GM12891 (cell line): ENCODE measurements at places on chromosomes 5 and 9.

- no peak for DNase-seq
Observed at GRCh38 chr9:92989561-92989960, 42.2 kb downstream of the FGD3 start.

DNA sequence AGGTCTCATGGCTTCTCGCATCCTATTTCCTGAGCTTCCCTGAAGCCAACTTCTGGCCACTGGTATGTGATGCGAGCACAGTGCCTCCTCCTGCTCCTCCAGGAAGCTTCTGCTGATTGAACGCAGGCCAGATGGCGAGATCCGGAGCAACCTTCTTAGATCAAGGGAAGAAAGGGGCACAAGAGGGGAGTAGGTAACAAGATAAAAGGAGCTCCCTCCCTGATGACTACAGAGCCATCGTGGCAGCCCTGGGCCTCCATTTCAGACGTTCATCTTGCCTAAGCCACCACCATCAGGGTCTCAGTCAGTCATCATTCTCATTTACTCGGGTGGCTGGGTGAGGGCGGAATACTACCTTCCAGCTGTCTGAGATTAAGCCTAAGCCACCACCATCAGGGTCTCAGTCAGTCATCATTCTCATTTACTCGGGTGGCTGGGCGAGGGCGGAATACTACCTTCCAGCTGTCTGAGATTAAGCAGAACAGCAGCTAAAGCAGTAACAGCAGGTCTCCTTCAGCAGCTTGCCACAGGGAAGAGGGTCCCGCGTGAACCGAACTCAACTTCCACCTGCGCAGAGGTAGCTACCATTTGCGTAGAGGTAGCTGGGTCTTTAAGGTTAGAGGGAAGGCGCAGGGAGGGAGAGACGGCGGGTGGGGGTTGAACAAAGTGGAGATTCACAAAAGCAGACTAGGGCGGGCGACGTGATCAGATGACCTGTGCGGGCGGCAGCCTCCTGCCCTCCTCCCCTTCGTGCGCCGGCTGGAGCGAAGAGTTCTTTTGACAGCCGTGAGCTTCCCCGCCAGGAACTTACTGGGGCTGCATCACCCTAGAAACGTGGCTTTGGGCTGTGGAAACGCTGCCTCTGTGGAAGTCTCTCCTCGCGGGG is 27.9 kb upstream of the MGAT1 start:
- DNase-seq, result no peak

DNA sequence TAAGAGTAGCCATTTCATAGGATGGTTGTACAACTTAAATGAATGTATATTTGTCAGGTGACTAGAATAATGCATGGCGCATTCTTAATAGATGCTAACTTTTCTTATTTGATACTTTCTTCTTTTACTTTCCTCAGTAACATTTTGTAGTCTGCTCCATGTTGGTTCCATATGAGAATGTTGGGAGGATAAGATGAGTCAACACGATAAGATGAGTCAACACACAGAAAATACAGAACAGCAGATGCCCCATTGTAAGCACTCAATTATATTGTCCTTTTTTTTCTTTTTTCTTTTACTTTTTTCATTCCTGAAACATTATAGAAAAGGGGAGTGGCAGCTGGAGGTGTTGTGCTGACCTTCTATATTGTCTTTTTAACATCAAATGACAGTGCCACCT is 92.3 kb upstream of the SPATA31C2 start:
- no peak for DNase-seq

- no peak for DNase-seq
Observed at GRCh38 chr5:178649580-178649979, 22.7 kb upstream of the CLK4 start.

DNA sequence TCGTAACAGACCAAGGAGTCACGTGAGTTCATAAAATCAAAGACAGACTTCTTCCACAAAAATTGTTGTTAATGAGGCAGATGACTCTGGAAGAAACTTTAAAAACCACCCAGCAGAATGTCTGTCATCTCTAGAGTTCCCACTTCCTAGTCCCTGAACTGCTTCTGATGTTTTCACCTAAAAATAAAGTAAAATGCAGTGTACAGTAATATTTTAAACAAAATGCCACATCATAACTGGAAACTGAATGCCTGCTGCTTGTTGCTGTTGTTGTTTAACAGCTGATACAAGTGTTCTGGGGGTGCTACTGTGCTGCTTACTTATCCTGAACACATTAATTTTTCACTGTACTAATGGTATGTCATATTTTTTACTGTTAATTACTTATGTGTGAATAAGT is 577.2 kb downstream of the MTRR start:
- no peak for DNase-seq

DNA sequence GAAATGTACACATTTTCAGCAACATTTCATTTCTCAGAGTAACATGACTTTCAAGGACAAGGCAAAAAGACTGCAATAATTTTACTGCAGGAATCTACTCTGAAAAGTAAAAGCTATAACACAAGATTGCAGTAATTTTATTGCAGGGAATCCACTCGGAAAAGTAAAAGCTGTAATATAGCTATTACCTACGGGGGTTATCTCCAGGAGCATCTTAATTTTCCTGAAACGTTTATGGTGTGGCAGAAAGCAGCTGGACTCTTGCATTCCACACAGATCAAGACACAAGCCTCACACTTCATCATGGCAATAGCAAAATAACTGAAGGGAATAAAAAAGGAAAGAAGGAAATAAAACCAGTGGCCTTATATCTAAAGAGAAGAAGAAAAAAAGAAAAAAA is 171.2 kb downstream of the TSSK1B start:
- no peak for DNase-seq

DNA sequence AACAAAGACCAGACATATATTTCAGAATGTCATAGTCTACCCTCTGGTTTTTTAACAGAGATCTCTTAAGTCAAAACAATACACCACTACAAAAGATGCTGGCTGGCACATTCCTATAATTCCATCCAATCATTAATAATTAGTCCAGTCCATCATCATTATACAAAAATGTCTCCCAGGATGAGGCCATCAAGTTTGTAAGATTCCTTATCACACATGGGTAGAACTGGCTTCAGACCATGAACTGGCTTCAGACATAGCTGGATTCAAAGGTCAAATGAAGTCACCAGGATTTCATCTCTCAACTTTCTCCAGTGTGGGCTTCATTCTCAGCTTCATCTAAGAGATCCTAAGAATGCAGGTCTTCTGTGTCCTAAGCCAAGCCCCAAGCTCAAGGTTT is 147.1 kb downstream of the ENC1 start:
- DNase-seq, result no peak

DNA sequence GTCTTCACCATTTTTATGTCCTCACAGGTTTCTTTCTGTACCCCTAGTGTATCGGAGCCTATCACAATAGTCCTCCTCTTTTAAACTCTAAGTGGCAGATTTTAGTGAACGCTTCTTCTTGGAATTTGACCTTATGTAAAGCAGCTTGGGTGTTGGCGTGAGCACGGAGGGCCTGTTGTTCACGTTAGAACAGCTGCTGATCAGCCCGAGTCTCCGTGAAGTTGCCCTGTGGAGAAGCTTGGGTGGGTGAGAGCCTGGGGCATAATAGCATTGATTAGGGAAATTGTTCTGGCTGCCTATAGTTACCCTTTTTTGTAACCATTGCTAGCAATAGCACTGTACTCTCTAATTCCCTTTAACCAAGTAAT is 167.0 kb upstream of the OTULINL start:
- DNase-seq, result no peak

DNA sequence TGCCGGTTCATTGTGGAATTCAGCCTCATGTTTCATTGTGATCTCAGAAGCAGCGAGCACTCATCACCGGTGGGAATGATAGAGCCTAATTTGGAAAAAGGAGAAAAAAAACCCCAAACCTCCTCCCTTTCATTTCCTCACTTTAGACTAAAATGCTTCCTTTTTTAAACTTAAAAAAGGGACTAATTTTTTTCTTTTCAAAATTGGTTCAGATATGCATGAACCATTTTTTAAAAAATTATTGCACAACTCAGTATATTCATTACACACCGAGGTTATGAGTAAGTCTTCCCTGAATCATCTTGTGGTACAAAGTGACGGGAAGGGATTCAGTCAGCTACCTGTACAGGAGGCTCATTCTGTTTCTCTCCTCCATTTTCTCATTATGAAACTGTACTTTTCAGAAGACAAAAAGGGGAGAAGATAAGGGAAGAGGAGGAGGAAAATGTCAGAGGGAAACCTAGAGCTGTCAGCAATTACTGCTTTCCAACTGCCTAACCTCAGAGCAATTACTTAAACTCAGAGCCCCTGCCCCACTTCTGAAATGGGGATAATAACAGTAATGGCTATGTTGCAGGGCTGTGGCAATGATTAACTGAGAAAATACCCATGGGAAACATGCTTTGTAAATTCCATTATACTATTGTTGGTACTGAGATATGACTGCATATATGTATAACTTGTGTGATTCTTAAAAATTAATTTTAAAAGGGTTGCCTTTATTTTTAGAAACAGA is 24.0 kb downstream of the GALNT10 start:
- no peak for DNase-seq

GRCh38 chr5:5314166-5314565 is 108.3 kb upstream of the ICE1 start:
- no peak for DNase-seq

- DNase-seq, result no peak
Observed at GRCh38 chr5:29796013-29796412, 1397.5 kb upstream of the CDH6 start.

- DNase-seq, result no peak
Observed at GRCh38 chr5:151520294-151520693, 70.8 kb downstream of the FAT2 start.

GRCh38 chr5:174425271-174425963 is 299.0 kb upstream of the MSX2 start:
- DNase-seq, result no peak

GRCh38 chr9:4654538-4654937 is 7.6 kb upstream of the PLPP6 start:
- DNase-seq, result no peak

DNA sequence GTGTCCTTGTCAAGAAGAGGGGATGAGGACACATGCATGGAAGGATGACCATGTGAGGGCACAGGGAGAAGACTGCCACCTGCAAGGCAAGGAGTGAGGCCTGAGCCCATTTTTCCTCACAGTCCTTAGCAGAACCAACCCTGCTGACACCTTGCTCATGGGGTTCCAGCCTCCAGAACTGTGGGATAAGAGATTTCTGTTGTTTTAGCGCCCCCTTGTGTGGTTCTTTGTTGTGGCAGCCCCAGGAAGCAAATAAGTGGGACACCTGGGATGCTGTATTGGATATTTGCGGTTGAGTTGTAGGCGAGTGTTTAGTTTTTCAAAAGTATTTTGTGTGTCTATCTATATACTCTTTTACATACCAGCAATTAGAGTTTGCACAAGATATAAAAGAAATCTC is 206.4 kb downstream of the NXNL2 start:
- DNase-seq, result no peak

GRCh38 chr9:87443461-87443860 is 54.2 kb upstream of the DAPK1 start:
- DNase-seq, result no peak

DNA sequence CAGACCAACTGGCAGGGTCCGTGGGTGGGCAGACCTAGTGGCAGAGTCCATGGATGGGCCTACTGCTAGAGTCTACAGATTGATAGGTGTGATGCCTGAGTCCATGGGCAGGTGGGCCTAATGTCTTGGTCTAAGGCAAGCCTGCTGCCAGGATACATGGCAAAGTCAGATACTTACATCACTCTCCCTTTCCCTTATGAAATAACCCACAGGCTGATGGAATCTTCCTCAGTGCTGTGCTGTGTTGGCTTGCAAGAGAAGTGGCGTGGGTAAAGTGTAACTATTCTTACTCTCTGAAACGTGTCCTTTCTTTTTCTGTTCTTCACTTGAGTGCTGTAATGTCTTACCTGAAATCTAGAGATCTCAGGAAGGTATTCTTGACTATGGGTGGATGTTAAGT is 67.3 kb upstream of the ADRB2 start:
- no peak for DNase-seq

DNA sequence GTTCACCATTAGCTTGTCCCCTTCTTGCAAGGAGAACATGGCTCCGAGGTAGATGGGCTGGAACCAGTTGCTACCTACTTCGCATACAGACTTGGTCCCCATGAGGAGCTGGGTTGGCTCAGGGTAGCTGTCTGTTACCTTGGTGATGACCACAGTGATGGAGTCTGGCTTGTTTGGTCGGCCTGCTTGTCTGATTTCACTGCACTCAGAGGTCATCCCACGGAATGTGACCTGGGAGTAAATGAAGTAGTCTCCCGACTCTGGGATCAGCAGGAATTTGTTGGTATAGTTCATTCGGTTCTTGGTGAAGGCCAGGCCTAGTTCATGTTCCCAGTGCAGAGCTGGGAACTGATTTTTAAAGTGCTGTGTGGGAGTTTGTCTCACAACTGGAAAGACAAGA is 15.3 kb downstream of the TNFSF15 start:
- no peak for DNase-seq

GRCh38 chr5:42886635-42887034 is 74.9 kb upstream of the SELENOP start:
- DNase-seq, result no peak

DNA sequence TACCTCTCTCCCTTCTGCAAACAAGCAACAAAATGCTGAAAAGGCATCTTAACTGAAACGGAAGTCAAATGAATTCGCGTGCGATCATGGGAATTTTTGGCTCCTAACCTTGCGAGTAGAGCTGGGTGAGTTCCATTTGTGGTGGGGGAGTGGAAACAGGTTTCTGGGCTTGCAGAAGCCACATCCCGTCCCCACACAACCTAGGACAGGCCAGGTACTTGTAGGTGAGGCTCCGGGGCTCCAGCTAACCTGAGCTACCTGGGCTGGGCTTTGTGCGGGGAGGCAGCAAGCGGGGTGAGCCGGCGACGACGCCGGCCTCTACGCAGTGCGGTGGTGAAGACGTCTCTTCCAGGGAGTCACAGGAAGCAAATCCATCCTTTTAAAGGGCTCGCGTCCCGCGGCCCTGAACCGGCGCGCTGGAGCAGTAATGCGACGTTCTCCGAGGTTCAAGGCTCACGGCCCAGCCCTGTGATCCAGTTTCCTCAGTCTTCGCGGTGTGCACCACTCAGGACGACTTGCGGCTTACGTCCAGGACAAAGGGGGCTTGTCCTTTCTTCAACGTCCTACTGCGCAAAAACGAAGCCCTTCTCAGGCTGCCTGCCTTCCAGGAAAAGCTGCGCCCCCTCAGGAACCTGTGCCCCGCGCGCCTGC is 567 bp upstream of the SPIN1 start:
- no peak for DNase-seq

DNA sequence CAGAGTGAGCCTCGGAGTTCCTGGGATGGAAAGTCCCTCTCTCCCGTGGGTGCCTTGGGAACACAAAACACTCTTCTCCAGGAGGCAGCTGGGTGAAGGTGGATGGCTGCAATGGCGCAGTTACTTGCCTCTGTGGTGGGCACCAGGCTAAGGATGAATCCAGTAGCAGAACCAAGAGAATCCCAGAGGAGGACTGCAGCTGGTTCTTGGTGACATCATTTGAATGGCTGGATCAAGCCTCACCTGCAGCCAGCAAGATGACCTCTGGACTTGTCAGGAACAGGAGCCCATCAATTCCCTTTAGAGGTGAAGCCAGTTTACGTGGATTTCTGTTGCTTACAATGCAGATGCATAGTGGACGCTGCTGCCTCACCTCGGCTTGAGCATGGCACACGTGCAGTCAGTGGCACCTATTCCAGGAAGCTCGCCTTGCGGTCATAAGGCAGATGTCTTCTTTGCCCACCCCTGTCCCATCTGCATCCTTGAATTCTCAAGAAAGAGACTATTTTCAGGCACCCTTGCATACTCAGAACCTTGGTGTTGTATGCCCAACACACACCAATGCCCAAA is 34.1 kb upstream of the ADAMTS2 start:
- no peak for DNase-seq
